Forelimb muscle (tissue), 1 donor: ENCODE measurements at places on chromosomes 6 and 20. TPM values are rescaled to one million over a fixed set of nuclear protein-coding genes. Genes with fewer than 3 reads are reported as not detected.

GRCh38 chr6:36546920-36547645 is at the start of gene STK38:
Gene STK38, minus strand, starts transcription at chr6:36547479. Its CDS starts 7,277 bp downstream, at chr6:36540202.
- DNase-seq = no peak

GRCh38 chr6:106693418-106693817 is 64.0 kb downstream of the QRSL1 start:
- DNase-seq = no peak

DNA sequence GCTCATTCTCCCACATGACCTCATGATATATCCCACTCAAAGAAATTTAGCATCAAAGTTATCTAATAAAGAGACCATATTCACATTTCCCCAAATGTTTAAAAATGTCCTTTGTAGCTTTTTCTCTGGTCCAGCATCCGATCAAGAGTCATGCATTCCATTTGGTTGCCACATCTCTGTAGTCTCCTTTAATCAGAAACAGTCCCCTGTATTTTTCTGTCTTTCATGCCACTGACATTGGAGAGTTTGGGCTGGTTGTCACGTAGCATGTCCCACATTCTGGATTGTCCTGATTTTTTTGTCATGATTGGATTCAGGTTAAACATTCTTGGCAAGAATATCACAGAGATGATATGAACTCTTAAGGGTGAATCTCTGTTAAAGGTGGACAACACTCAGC is 55.7 kb downstream of the SNX5 start:
- no peak for DNase-seq

GRCh38 chr6:163177892-163178420 is 236.6 kb upstream of the QKI start:
- DNase-seq = no peak

DNA sequence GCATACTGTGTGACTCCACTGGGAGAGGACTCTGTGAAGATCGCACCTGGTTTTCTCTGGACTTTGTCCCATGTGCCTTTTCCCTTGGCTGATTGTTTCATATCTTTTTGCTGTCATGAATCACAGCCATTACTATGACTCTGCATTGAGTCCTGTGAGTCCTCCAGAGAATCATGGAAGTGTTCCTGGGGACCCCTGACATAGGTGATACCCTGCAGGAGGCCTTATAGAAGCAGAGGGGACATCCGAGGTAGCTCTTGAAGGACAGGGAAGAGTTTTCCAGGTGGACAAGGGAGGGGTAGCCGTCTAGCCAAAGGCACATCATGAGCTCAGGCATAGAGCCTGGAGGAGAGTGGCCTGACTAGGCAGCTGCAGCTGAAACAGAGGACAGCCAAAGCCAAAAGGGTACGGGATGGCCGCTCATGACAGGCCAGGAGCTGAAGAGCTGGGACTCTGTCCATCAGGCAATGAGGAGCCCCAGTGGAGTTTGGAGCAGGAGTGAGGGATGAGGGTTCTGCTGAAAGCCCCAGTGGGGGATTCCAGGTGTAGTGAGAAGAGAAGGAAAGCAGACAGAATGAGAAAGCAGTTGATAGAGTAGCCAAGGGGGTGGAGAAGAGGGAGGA is 86.6 kb upstream of the TOX2 start:
- DNase-seq = no peak

GRCh38 chr20:4613718-4614620 is 107.7 kb upstream of the PRND start:
- no peak for DNase-seq

- no peak for DNase-seq
Measured at GRCh38 chr6:37251211-37251780, 6.3 kb upstream of the TBC1D22B start.

DNA sequence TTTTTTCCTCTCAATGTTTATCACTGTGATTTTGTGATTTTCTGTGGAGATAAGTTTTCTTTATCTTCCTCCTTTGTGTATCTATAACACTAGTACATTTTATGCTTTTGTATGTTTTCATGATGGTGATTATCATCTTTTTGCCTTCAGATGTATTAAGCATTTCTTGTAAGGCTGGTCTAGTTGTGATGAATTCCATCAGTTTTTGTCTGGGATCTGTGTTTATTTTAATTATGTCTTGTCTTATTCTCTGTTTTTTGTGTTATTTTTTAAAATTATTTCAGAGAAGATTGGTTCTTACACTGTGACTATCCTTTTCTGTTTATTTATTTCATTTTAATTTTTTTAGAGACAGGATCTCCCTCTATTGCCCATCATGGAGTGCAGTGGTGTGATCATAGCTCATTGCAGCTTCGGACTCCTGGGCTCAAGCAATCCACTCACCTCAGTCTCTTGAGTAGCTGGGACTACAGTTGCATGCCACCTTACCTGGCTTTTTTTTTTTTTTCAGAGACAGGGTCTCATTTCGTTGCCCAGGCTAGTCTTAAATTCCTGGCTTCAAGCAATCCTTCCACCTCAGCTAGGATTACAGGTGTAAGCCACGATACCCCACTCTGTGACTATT is 187.4 kb downstream of the SLC16A10 start:
- no peak for DNase-seq

- DNase-seq = peak; percentile 62
Measured at GRCh38 chr6:75169689-75170586, 35.9 kb downstream of the COL12A1 start.

DNA sequence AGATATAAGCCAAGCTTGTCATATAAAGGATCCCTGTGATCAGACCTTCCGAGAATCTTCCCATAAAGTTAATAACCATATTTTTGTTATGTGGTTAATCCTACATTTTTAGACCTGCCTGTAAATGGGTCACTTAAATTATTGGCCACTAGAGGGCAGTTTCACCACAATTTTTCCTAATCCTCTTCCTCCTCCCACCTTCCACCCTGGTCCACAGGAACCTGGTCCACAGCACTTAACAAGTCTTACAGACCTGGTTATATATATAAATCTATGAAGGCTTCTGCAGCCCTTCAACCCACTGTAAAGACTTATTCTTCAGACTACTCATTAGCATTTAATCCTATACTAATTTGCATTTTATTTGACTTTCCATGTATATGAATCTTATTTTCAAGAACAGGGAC is 28.3 kb downstream of the MRS2 start:
- DNase-seq = peak; percentile 8

DNA sequence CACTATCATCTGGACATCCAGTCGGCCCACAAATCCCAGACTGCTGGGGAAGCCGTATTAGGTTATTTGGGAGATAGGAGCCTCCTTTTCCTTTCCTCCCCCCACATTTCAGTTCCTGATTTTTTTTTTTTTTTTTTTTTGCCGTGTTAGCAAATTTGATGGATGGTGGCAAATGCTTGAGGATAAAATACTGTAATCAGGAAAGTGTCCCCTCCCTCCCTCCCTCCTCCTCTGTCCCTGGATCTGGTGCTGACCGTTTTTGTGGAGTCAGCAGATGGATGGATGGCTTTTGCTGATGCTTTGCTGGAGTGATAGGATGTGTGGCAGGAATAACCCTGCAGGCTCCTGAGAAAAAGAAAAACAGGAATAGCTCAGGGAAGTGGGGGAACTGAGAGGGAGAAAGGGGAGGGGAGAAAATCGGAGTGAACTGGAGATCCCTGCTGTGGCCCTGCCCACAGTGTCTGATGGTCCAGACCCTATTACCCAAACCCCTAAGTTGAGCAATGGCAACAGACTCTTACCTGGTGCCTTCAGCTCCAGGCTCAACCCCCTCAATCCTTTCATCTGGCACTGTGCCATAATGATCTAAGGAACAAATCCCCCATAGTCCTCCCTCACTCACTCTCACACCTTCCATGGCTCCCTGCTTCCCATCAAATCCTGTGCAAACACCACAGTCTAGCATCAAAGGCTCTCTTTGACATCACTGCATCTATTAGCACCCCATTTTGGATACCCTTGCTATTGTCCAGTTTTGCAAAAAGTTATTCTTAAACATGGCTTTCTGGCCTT is 277.3 kb upstream of the CHD6 start:
- DNase-seq = no peak

GRCh38 chr20:2137552-2138201 is 36.0 kb downstream of the STK35 start:
- no peak for DNase-seq

- no peak for DNase-seq
Measured at GRCh38 chr6:89575562-89575960, 63.0 kb downstream of the LYRM2 start.

GRCh38 chr6:139627091-139627490 is 252.6 kb upstream of the CITED2 start:
- no peak for DNase-seq

DNA sequence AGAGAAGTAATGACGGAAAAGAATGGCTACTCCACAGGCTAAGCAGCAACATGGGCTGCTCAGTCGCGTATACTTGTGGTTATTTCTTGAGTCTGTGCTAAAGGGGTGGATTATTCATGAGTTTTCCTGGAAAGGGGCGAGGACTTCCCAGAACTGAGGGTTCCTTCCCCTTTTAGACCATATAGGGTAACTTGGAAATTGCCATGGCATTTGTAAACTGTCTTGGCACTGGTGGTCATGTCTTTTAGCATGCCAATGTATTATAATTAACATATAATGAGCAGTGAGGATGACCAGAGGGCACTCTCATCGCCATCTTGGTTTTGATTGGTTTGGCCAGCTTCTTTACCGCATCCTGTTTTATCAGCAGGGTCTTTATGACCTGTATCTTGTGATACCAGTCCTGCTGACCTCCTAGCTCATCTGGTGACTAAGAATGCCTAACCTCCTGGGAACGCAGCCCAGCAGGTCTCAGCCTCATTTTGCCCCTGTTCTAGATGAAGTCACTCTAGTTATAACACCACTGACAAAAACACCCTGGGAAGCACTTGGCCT is 11.4 kb downstream of the LBP start:
- no peak for DNase-seq

DNA sequence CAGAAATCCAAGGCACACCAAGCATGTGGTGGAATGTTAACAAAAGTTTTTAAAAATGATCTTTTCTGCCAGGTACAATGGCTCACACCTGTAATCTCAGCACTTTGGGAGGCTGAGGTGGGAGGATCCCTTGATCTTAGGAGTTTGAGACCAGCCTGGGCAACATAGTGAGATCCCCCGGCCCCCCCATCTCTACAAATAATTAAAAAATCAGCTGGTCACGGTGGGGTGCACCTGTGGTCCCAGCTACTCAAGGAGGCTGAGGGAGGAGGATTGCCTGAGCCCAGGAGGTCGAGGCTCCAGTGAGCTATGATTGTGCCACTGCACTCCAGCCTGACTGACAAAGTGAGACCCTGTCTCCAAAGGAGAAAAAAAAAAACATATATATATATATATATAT is 8.0 kb downstream of the RIPK1 start:
- DNase-seq = no peak

DNA sequence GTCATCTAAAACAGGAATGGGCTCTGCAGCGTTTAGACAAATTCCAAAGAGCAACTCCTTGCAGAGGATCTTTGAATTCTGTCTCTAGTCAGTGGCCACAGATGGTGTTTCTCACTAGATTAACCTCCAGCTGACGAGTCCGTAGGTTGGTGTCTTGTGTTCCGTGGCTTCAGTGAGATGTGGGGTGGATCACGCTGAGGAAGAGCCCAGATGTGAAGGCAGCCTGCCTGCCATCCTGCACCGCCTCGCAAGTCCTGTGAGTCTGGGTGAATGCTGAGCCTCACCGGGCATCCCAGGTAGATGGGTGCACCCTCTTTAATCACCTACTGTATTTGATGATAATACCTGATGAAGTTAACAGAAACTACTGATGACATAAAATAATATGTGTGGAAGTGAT is 70.4 kb downstream of the THBS2 start:
- DNase-seq = no peak

- DNase-seq = no peak
Measured at GRCh38 chr20:19462491-19462890, 250.0 kb downstream of the SLC24A3 start.

- DNase-seq = no peak
Measured at GRCh38 chr20:43878776-43879175, 35.9 kb upstream of the TOX2 start.

DNA sequence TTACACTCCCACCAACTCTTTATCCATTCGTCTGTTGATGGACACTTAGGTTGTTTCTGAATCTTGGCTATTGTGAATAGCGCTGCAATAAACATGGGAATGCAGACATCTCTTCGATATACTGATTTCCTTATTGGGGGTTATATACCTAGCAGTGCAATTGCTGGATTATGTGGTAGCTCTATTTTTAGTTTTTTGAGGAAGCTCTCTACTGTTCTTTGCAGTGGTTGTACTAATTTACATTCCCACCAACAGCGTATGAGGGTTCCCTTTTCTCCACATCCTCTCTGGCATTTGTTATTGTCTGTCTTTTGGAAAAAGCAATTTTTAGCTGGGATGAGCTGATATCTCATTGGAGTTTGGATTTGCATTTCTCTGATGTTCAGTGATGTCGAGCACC is 4.6 kb upstream of the PFDN4 start:
- no peak for DNase-seq

DNA sequence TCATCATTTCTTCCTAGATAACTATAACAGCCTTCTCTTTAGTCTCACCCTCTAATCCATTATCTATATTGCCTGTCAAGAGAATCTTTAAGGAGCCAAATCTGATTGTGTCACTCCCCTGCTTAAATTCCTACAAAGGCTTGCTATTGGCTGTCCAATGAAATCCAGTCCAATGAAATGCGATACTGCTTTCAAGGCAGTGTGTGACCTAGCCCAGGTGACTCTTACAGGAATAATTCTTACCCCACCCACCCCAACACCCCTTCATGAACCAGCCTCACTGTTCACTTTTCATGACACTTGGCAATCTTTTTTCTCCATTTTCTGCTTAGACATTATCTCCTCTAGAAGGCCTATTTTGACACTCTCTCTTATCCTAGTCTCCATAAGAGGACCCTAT is 163.3 kb upstream of the MARCKS start:
- no peak for DNase-seq

Gene DDAH2
- 108 TPM for polyA plus RNA-seq

Gene DDO
- polyA plus RNA-seq = 0.95 TPM

Gene FANCE
- 20.8 TPM for polyA plus RNA-seq

Gene HDGFL1
- not detected for polyA plus RNA-seq

Gene TREML2
- 0.11 TPM for polyA plus RNA-seq

Gene HLA-DMB
- 4.8 TPM for polyA plus RNA-seq

Gene GNRH2
- polyA plus RNA-seq = 0.19 TPM

Gene SAMD5
- polyA plus RNA-seq = 1.7 TPM

Gene PERP
- polyA plus RNA-seq = 0.33 TPM

Gene KCNB1
- polyA plus RNA-seq = 7.1 TPM

Gene PSORS1C2
- not detected for polyA plus RNA-seq

Gene SCAND1
- 24.4 TPM for polyA plus RNA-seq
